A549 (cell line): ENCODE measurements at places on chromosomes 6 and 20.

DNA sequence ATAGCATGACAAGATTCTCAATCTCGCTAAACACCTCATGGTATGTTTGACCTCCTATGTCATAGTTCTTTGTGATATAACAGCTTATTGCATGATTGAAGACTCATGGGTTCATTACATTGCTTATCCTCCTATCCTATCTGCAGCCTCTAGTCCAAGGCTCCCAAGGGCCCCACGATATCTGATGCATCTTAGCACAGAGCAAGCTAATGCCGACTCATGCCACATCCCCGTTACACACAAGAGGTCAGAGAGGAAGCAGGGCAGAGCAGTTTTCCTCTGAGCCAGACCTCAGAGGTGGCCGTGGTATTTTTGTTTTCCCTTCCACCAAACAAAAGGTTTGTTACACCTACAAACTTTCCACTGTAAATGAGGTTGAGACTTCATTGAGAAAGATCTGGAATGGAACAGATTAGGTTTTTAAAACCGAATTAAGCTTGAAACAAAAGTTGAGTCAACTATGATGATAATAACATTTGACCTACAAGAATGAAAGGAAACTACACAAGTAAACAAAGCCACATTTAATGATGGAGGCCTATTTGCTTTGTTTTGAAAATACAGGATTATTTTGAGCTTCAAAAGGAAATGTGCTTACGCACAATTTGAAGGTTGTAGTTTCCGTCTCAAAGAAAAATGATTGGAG is 133.9 kb upstream of the MYLIP start:
- no peak for DNase-seq

DNA sequence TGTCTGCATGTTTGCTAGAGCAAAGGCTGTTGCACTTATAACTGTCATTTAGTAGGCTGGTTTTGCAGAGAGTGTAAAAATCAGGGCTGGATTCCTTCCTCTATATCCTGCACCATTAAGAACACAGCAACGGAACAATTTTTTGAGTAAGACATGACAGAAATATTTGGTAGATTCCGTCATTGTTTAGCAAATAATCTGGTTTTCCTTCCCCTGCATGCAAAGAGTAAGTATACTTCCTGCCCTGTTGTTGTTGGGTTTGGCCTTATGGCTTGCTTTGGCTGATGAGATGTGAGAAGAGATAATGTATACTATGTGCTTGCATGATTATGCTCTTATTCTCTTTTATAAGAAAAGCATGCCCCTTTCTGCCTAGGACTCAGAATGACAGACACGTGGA is 23.8 kb downstream of the MANEA start:
- peak; percentile 0 for DNase-seq

- no peak for DNase-seq
Measured at GRCh38 chr6:46940433-46941226, 18.9 kb upstream of the ADGRF5 start.

DNA sequence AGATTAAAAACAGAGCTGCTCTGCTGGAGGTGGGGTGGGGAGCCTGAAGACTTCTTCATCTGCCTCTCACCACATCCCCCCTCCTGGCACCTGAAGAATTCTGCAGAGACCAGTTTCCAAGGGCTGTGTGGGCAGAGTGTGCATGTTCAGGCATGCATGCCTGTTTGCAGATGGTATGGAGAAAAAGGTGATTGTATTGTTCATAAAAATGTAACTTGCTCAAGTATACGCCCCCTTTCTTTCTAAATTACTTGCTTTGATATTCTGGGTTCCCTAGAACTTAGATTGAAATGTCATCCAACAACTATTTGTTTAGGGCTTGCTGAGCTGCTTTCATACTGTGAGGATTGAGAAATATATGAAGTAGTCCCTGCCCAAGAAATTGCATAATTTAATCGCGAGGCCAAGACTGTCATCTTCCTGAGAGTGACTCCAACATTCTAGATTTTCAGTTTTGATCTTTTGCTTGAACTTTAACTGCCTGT is 83.6 kb downstream of the LCA5 start:
- DNase-seq = peak; percentile 19

DNA sequence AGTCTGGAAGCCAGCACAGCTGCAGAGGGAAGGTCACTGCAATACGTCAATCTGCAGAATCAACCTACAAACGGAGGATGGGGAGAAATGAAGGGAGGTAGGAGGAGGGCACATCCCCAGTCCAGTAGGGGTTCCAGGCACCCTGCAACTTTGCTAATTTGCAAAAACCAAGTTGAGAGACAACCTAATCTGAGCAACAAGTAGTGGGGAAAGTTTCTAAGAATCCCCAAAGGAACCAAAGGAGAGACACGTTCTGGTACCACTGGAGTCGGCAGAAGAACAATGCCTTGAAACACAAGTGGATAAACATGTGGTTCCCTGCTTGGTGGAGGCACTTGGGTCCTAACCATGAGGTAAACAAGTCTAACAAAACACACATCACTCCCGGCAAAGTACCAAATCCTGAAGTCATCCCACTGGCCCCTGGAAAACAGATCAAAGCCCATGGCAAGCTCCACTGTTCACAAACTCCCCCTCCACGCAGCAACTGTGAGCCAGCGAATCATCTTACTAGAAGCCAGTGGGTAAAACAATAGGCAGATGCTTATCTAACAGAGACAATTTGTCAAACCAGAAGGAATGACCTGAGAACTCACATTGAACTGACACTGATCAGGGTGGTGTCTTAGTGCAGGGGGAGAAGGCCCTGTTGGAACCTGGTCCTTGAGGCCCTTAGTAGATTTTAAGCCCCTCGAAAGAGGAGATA is 4.7 kb downstream of the MRPS18A start:
- DNase-seq = no peak

DNA sequence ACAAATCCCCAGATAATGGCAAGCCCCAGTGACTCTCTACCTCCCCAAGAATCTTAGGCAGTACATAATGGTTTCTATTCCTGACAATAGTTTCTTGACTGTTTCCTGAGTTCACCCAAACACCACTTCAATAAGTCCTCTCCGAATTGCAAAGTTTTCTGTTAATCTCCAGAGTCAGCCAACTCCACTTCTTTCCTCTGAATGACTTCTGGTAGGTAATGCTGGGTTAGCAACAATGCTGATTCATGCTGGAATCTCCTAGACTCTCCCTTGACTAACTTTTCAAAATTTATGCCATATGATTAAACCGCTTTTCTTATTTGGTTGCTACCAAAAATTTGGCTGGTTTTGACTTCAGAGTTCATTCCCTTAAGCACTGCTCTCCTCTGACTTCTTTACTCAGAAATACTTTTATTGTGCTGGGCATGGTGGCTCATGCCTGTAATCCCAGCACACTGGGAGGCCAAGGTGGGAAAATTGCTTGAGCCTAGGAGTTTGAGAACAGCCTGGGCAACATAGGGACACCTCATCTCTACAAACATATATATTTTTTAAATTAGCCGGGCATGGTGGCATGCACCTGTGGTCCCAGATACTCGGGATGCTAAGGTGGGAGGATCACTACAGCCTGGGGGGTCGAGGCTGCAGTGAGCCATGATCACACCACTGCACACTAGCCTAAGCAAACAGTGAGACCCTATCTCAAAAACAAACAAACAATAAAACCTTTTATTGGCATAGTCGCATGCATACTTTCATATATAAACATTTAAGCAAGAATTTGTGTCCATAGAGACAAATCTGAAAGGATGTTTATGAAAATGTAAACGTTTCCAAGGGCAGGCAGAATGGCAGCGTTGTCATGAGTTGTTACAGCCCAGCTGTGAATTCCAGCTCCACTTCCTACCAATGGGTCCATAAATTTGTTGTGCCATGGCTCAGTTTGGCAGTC is 249.3 kb upstream of the PLN start:
- no peak for DNase-seq
